ENCODE measurements at places on chromosomes 3 and 15.
A peak's percentile ranks its signal among the peaks of the same experiment; 100 is the strongest.

DNA sequence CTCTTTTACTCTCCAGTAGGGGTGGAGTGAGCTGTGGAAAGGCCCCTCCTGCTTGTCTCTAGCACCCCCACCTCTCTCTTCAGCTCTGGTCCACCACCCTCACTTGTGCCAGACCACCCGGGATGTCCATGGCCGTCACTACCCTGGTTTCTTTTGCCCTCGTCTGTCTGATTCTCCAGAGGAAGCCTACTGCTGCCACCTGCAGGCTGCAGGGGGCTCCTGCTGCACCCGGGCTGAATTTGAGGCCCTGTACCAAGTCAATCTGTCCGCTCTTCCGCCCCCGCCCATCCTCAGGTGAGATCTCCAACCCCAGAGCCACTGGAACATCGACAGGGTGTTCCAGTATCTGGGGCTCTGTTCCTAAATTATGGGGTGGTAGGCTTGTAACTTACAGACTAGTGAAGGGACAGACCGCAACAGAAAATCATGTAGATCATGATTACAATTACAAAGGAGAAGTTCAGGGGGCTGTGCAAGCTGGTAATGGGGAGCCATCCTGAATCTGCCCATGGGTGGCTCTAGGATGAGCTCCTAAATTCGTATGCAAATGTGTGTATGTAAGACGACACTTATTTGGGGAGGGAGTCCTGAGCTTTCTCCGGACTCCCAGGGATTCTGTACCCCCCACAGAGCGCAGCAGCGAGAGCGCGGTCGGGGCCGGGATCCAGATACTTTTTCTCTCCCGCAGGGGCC lies 683 bp upstream of the UNC45A start:
- H3K27me3 ChIP-seq = no peaks in the 10 kb centered on the region
- H3K27ac ChIP-seq = peak overlapping the region; percentile 64
- H3K4me1 ChIP-seq = peaks cover 27% of the 10 kb centered on the region
- peak; percentile 79 for DNase-seq
- H3K4me3 ChIP-seq = peak overlapping the region; percentile 53
- H3K36me3 ChIP-seq = peaks cover 21% of the 10 kb centered on the region

DNA sequence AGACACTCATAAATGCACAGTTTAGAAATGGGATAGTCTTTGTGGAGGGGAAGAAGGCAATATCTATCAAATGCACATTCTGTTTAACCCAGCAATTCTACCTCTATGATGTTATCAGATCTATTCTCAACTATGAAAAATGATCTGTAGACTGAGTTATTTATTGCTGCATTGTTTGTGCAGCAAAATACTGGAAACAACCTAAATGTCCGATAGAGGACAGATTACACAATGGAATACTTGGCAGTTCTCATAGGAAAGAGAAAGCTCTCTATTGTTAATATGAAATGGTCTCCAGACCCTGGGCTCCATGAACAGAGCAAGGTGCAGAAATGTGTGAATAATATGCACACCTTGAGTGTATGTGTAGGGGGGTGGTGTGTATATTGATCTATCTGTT lies 49.0 kb upstream of the SELENOK start:
- no peak for DNase-seq
- peaks cover 2% of the 10 kb centered on the region for H3K27me3 ChIP-seq
- H3K4me1 ChIP-seq = no peaks in the 10 kb centered on the region

DNA sequence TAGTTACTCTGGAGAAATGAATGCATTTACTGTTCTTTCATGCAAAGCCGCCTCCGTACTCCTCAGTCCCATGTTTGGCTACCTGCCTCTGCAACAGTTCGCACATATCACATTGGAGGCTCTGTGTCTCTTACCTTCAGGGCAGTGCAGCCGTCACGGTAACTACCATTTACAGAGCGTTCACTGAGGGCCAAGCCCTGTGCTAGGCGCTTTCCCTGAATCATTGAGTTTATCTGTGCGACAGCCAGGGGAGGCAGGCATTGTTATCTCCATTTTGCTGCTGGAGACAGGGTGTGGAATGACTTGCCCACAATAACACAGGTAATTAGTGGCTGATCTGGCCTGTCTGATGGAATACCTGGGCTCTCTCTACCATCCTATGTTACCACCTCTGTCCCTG lies 115.0 kb downstream of the THSD4 start:
- DNase-seq = no peak
- peaks cover 2% of the 10 kb centered on the region for H3K27me3 ChIP-seq
- no peaks in the 10 kb centered on the region for H3K36me3 ChIP-seq
- no peak overlapping the region for H3K27ac ChIP-seq
- H3K4me3 ChIP-seq = no peak overlapping the region

- no peak for DNase-seq
- H3K36me3 ChIP-seq = no peaks in the 10 kb centered on the region
- H3K27ac ChIP-seq = no peak overlapping the region
Measured at GRCh38 chr3:6935970-6936369, 75.1 kb downstream of the GRM7 start.

DNA sequence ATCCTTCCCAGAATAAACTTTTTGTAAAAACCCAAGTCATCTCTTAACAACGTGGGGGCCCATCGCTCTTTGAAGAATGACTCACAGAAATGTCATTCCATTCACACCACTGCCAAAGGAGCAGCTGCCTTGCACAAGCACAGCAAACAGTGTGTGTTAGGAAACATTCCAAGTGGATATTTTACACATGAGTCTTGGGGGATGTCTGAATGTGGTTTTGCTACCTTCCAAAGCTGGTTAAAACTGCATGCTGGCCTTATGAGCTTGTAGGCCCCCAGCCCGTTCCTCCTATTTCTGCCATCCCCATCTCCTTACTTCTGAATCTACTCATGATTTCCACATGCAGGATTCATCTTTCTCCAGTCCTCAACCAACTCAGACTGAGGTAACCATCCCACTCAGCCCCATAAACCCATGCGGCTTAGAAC lies 130.8 kb downstream of the CPNE4 start:
- no peaks in the 10 kb centered on the region for H3K4me1 ChIP-seq
- no peaks in the 10 kb centered on the region for H3K36me3 ChIP-seq
- H3K27ac ChIP-seq = no peak overlapping the region
- H3K27me3 ChIP-seq = no peaks in the 10 kb centered on the region
- no peak overlapping the region for H3K4me3 ChIP-seq

GRCh38 chr15:52340093-52340492 lies 44.5 kb upstream of the MYO5C start:
- H3K4me3 ChIP-seq = no peak overlapping the region
- H3K27me3 ChIP-seq = no peaks in the 10 kb centered on the region
- H3K36me3 ChIP-seq = peaks cover 30% of the 10 kb centered on the region
- H3K27ac ChIP-seq = no peak overlapping the region
- H3K4me1 ChIP-seq = no peaks in the 10 kb centered on the region
- DNase-seq = no peak

DNA sequence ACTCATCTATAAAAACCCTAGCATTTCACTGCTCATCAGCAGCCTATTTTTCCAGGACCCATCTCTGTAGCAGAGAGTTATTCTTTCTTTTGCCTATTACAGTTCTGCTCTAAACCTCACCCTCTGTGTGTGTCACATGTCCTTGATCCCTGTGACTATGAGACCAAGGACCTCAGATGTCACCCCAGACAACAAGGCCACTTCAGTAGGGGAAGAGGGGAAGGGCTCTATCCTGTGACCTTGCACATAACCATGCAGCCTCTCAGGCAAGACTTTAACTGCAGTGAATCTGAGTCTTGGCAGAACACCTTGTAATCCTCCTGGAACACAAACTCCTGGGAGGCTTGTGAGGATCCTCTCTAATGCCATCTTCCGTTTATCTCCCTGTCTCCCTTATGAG lies 4.4 kb upstream of the ZNF589 start:
- no peak for DNase-seq
- H3K27ac ChIP-seq = no peak overlapping the region
- no peaks in the 10 kb centered on the region for H3K36me3 ChIP-seq
- no peaks in the 10 kb centered on the region for H3K27me3 ChIP-seq

GRCh38 chr3:179929091-179929529 lies 107.6 kb downstream of the PEX5L start:
- peak; percentile 7 for DNase-seq
- no peaks in the 10 kb centered on the region for H3K4me1 ChIP-seq
- no peak overlapping the region for H3K4me3 ChIP-seq
- H3K27ac ChIP-seq = no peak overlapping the region

DNA sequence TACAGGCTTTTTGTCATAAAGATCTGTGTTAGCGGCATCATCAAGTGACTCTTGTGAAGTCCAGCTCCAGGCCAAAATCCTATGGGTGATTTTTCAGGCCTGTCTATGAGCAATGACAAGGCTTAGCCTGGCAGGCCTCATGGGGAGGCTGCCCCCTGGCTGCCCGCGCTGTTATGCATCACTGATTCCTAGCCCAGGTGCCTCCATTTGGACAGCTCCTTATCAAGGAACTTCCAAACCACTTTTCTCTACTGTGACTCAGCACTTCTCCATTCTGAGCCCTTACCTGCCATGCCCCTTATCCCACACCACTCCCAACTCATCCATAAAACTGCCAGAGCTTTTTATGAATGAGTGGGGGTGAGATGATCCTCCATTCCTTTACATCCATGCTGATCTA lies 91.5 kb upstream of the C3orf80 start:
- DNase-seq = no peak
- no peaks in the 10 kb centered on the region for H3K4me1 ChIP-seq
- H3K27me3 ChIP-seq = no peaks in the 10 kb centered on the region
- no peak overlapping the region for H3K4me3 ChIP-seq

- no peaks in the 10 kb centered on the region for H3K4me1 ChIP-seq
- no peaks in the 10 kb centered on the region for H3K36me3 ChIP-seq
- no peak for DNase-seq
- H3K27ac ChIP-seq = no peak overlapping the region
- no peaks in the 10 kb centered on the region for H3K27me3 ChIP-seq
Measured at GRCh38 chr15:86538141-86538540, 458.5 kb downstream of the AGBL1 start.

GRCh38 chr3:43338295-43338694 lies 52.0 kb downstream of the SNRK start:
- H3K4me3 ChIP-seq = no peak overlapping the region
- H3K27me3 ChIP-seq = no peaks in the 10 kb centered on the region
- H3K4me1 ChIP-seq = peaks cover 17% of the 10 kb centered on the region
- H3K27ac ChIP-seq = no peak overlapping the region
- DNase-seq = no peak

DNA sequence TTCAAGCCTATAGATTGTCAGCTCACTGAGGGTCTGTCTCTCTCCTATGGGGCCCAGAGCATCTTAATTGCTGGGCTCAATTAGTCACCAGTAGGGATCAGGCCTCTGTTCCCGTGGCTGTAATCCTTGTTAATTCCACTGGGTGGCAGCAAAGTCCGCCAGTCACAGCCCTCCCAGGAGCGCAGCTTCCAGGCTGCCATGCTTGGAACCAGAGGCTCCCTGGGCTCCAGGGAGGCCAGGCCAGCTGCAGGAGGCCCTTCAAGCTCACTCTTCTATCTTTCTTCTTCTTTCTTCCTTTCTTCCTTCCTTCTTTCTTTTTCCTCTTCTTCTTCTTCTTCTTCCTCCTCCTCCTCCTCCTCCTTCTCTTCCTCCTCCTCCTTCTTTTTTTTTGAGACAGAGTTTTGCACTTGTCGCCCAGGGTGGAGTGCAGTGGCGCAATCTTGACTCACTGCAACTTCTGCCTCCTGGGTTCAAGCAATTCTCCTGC lies 14.4 kb downstream of the RNU5B-1 start:
- peaks cover 40% of the 10 kb centered on the region for H3K27me3 ChIP-seq
- H3K36me3 ChIP-seq = no peaks in the 10 kb centered on the region
- no peak overlapping the region for H3K27ac ChIP-seq
- H3K4me1 ChIP-seq = no peaks in the 10 kb centered on the region

DNA sequence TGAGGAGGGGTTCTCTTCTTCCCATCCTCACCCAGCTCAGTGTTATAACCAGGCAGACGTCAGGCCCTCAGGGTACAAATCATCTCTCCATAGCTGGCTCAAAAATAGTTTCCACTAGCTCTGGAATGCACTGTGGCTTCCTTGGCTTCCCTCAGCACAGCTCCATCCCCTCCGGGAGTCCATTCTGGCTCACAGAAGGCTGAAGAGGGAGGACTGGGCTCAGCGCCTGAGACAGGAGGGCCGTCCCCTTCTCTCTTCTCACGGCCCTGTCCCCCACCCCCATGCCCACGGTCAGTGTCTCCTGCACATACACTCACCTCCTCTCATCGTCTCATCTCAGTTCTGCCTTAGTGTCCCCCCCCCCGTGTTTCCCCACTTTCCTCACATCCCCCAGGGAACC lies 50.1 kb downstream of the UMPS start:
- H3K27ac ChIP-seq = no peak overlapping the region
- no peak overlapping the region for H3K4me3 ChIP-seq
- H3K4me1 ChIP-seq = peaks cover 4% of the 10 kb centered on the region
- no peaks in the 10 kb centered on the region for H3K36me3 ChIP-seq

DNA sequence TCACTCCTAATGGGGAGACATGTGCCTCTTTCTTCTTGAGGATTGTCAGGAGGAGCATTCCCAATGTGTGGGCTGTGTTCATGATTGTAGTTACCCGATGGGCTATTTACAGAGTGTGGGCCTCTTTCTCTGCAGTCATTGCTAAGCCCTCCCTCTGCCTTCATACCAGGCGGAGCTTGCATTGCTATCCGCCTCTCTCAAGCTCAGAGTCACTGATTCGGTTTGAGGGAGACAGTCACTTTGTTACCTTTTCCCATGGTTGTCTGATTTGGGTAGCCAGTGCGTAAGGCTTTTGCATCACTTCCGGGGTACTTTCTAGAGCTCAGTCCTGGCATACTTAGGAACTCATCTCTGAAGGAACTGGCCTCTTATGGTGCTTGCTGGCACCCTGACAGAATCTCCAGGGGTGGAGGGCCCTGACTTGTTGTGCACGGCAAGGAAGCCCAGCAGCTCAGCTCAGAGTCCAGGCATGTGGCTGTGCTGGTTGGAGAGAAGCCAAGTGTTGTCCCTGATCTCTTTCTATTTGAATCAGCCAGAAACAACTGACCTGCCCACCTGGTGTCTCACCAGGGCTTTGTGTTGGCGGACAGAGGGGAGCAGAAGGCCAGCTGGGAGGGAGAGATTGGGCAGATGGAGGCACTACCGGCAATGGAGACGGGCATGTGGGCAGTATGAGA lies 79.8 kb downstream of the EPHB1 start:
- no peaks in the 10 kb centered on the region for H3K27me3 ChIP-seq
- H3K36me3 ChIP-seq = no peaks in the 10 kb centered on the region
- no peak for DNase-seq
- H3K27ac ChIP-seq = no peak overlapping the region

DNA sequence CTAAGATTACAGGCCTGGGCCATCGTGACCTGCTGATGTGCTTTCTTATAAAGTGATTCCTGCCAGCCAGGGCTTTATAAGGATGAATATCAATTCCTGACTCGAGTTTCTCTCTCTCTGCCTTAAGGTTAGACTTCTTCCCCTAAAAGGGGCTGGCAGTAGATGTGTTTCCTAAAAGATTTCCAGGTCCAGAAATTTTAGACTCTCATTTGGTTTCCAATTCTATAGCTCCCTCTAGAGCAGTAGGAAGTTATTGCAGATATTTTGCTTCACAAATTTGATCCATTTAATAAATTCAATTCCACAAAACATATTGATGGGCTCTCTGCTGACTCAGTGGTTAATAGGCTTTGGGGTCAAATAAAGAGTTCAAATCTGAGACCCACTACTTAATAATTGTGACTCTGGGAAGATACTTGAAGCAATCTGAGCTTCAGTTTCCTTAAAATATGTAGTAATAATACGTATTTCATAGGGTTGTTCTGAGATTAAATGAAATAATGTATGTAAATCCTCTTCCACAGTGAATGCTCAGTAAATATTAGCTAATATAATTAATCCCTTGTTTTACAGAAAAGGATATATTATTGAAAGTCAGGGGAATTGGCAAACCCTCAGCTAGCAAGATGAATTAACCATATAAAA lies 2.1 kb downstream of the TRIM69 start:
- peaks cover 43% of the 10 kb centered on the region for H3K4me1 ChIP-seq
- no peak for DNase-seq
- no peaks in the 10 kb centered on the region for H3K36me3 ChIP-seq
- peak overlapping the region; percentile 89 for H3K27ac ChIP-seq

Measured in T-cell (primary cell).